ENCODE measurements at places on chromosomes 1 and 21.

- DNase-seq: no peak
Measured at GRCh38 chr1:226541631-226542622, 6.6 kb upstream of the STUM start.

GRCh38 chr1:114033216-114033706 lies 54.0 kb downstream of the OLFML3 start:
- DNase-seq: no peak

DNA sequence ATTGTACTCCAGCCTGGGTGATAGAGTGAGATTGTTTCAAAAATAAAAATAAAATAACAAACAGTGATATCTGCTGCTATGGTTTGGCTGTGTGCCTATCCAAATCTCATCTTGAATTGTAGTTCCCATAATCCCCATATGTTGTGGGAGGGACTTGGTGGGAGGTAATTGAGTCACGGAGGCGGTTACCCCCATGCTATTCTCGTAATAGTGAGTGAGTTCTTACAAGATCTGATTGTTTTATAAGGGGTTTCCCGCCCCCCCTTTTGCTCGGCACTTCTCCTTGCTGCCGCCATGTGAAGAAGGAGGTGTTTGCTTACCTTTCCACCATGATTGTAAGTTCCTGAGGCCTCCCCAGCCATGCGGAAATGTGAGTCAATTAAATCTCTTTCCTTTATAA lies 47.8 kb downstream of the ACTL8 start:
- DNase-seq: no peak

GRCh38 chr1:14704846-14705245 lies 106.4 kb downstream of the KAZN start:
- no peak for DNase-seq

DNA sequence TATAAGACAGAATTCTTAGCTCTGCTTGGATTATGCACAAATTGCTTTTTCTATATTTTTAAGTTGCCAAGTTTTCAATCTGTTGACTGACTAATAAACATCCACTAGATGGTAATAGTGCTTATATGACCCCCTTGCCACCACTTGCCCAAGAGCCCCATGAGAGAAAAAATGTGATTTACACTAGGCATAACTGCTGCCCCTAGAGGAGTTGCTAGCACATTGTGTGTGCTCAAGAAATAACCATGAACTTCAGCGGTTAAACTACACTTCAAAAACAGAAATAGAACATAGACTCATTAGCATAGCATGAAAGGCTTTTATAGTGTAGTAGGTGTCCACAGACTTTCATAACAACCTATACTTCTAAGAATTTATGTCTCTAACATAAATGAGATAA lies 61.4 kb downstream of the BRINP3 start:
- DNase-seq: no peak

Measured in ureter (tissue), 1 donor.